ENCODE measurements at places on chromosomes 11 and 22. TPM values are rescaled to one million over a fixed set of nuclear protein-coding genes. Genes with fewer than 3 reads are reported as not detected.

MS4A3 gene
- not detected for polyA plus RNA-seq

DNA sequence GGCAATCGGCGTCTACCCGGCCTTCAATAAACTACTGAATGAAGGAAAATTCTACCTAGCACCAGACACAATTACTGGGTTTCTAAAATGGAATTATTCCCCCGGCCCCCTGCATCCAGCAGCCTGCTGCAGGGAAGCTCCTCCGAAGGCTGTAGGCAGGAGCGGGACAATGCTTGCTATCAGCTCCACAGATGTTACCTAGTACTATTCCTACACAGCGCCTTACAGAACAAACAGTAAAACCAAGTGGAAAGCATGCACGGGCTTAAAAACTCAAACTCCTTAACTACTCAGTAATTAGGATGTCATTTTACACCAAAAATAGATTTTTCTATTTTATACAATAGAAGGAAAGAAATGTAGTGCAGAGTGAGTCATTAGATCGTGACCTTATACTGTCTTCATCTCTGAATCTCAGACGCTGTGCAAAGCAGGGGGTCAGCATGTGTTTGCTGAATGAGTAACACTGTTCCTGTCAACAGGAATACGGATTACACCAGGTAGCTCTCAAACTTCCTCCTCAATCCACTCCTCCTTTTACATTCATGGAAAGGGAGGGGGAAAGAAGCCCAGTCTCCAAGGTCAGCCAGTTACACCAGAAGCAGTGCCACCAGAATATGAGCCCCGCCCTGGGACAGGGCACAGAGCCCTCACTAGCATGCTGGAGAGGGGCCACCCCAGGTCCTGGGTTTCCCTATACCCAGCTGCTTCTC is 74.9 kb downstream of the PACSIN2 start:
- H3K36me3 ChIP-seq: no peaks in the 10 kb centered on the region
- no peak for DNase-seq
- H3K27ac ChIP-seq: peak overlapping the region; percentile 88
- no peak overlapping the region for H3K4me3 ChIP-seq
- H3K27me3 ChIP-seq: no peaks in the 10 kb centered on the region

DNA sequence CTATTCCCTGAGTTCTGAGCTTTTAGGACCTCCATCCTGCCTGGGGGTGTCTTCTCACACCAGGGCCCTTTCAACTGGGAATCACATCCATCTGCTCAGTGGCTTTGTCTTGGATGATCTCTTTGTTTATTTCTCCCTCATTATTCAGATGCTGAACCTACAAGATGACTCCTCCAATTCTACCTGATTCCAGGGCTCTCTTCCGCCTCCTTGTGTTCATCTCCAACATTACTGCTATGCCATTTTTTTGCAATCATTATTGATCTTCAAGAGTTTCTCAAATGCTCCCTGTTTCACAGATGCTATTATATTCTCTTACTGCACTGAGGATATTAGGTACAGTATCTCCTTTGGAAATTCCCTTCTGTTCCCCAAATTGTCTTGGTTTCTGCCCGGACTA is 307.7 kb downstream of the SHANK2 start:
- no peak for DNase-seq
- H3K36me3 ChIP-seq: no peaks in the 10 kb centered on the region
- H3K4me3 ChIP-seq: no peak overlapping the region
- H3K27ac ChIP-seq: no peak overlapping the region

GRCh38 chr11:86313793-86314192 is 11.8 kb downstream of the HIKESHI start:
- no peak overlapping the region for H3K4me3 ChIP-seq
- no peaks in the 10 kb centered on the region for H3K4me1 ChIP-seq
- no peak overlapping the region for H3K27ac ChIP-seq
- no peaks in the 10 kb centered on the region for H3K27me3 ChIP-seq
- H3K36me3 ChIP-seq: peaks cover 8% of the 10 kb centered on the region

- peaks cover 32% of the 10 kb centered on the region for H3K4me1 ChIP-seq
- no peaks in the 10 kb centered on the region for H3K27me3 ChIP-seq
- H3K27ac ChIP-seq: peak overlapping the region; percentile 28
Measured at GRCh38 chr22:20750461-20751184, 23.3 kb upstream of the SERPIND1 start.

Measured in sigmoid colon (tissue), 7 donors.